OCI-LY7 (cell line): ENCODE measurements at places on chromosomes 12 and 14.

DNA sequence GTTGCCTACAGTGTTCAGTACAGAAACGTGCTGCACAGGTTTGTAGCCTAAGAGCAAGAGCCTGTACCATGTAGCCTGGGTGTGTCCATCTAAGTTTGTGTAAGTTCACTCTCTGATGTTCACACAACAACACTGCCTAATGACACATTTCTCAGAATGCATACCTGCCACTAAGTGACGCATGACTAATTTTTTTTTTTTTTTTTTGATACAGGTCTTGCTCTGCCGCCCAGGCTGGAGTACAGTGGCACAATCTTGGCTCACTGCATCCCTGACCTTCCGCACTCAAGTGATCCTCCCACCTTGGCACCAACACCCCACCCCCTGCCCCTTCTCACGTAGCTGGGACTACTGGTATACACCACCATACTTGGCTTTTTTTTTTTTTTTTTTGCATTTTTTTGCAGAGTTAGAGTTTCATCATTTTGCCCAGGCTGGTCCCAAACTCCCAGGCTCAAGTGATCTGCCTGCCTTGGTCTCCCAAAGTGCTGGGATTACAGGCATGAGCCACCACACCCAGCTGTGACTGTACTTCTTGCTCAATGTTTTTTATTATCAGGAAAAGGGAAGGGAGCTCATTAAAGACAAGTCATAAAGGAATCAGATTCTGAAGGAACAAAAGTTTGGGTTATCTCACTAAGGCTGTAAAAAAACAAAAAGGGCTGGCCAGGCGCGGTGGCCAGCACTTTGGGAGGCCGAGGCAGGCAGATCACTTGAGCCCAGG is 10.0 kb upstream of the CDC42BPB start:
- DNase-seq, result no peak

GRCh38 chr14:34227834-34228649 is 234.0 kb downstream of the SPTSSA start:
- DNase-seq, result peak; percentile 4

- no peak for DNase-seq
Measured at GRCh38 chr14:74988131-74988530, 14.6 kb upstream of the EIF2B2 start.

- peak; percentile 62 for DNase-seq
Measured at GRCh38 chr12:111298582-111299436, 70.1 kb downstream of the PHETA1 start.

GRCh38 chr12:116977465-116978380 is 67.0 kb downstream of the FBXW8 start:
- peak; percentile 77 for DNase-seq

DNA sequence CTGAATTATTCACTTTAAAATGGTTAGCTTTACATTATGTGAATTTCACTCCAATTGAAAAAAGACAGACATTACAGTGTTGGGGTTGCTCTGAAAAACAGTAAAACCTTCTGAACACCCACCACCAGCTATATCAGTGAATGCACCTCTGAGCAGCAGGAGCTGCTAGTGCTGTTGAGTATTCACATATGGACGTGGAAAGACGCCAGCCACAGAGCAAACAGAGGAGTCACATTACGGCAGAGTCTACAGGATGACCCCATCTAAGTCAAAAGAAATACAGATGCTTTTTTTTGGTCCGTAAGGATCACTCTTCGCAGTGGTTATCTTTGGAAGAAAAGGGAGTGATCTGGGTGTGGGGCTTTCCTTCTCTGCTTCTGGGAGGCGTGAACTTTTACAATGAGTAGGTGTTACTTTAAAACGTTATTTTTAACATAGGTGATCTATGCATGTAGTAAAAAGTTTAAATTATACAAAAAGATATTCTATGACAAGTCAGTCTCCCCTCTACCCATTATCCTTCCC is 4.5 kb downstream of the HVCN1 start:
- DNase-seq, result no peak
